DMS79 (cell line): ENCODE measurements at places on chromosomes 5 and 9.

- no peak for DNase-seq
Measured at GRCh38 chr5:107455111-107455544, 215.6 kb downstream of the EFNA5 start.

- DNase-seq, result no peak
Measured at GRCh38 chr9:73239570-73240265, 88.1 kb downstream of the ANXA1 start.

DNA sequence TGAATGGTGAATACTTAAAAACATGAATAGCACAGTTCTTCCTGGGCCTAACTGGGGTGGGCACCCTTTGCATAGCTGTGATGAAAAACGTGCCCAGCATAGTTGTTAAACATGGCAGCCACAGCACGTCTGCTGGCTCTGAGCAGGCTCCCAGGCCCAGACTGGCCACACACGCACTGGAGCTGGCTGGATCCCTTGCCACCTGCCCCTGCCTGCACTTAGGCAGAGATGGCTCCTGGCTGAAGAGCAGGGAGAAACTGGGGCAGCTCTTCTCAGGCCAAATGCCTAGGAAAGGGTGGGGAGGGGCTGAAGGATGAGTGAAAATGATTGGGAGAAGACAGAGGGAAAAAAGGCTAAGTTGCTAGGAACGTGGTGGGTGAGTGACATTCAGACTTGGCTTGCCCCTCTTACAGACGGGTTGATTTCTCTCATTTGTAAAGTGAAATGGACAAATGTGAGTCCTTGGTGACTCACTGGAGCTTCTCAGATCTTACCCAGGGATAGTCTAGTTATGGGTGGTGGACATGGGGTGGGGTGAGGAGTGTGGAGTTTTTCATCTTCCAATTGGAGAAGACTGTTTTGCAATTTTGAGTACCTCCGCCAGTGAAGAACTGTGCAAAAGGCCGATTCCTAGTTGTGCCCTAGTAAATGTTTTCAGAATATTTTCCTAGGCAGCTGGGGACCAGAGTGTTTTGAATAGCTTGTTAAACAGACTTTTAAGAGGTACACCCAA, 42.4 kb downstream of the TRIO start:
- no peak for DNase-seq

DNA sequence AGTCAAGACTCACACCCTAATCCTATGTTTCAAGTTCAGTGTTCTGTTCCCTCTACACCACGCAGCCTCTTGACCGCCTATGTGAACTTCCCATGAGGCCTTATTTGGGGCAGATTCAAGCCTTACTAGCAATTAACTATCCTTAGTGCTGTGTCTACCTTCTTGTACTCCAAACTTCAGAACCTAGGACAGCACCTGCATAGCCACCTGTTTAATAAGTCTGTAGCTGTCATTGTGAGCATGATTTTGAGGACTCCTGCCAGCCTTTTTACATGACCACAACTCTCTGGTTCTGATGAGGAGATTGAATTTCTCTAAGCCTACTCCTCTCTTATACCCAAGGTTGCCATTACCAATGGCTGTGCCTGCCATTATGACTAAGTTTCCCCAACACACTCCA, 50.8 kb upstream of the PCSK1 start:
- DNase-seq, result no peak

GRCh38 chr9:135340143-135340655, 139.4 kb upstream of the PPP1R26 start:
- DNase-seq, result no peak

GRCh38 chr5:54446379-54446732, 9.1 kb upstream of the HSPB3 start:
- DNase-seq, result no peak

GRCh38 chr9:88741335-88741734, 206.4 kb downstream of the NXNL2 start:
- no peak for DNase-seq

GRCh38 chr5:33720176-33720575, 171.6 kb downstream of the ADAMTS12 start:
- no peak for DNase-seq

DNA sequence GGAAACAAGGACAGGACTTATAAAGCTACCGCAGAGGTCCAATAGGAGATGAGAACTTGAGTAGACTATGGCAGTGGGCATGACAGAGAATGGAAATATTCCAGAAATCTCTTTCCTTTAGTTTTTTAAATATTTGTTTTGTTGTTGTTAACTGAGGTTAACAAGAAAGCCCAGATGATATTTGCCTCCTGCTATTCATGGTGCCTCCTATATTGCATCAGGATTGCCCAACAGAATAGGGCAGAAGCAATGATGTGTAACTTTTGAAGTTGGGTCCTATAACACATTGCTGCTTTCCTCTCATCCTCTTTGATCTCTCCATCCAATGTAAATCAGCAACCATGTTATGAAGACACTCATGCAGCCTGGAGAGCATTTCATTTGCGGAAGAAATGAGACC, 42.8 kb downstream of the PDE4D start:
- DNase-seq, result no peak

DNA sequence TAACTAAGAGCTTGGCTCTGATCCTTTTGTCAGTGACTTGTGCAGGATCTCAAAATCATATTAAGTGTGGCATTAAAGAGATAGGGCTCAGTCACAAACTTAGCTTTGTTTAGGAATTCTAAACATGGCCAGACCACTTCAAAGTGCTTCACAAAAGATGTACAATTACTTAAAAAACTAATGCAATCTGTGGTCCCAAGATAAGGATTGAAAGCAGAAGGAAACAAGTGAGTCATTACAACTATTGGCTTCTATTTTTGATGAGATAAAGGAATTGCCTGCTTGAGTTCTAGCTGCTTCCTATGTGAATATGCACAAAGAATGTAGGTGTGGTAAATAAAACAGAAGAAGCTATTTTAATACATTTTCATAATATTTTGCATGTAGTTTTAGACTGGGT, 44.9 kb upstream of the SLC12A2 start:
- no peak for DNase-seq

GRCh38 chr5:125976421-125977000, 446.7 kb upstream of the GRAMD2B start:
- DNase-seq, result no peak

- DNase-seq, result no peak
Measured at GRCh38 chr9:132238026-132238972, 76.4 kb downstream of the NTNG2 start.

DNA sequence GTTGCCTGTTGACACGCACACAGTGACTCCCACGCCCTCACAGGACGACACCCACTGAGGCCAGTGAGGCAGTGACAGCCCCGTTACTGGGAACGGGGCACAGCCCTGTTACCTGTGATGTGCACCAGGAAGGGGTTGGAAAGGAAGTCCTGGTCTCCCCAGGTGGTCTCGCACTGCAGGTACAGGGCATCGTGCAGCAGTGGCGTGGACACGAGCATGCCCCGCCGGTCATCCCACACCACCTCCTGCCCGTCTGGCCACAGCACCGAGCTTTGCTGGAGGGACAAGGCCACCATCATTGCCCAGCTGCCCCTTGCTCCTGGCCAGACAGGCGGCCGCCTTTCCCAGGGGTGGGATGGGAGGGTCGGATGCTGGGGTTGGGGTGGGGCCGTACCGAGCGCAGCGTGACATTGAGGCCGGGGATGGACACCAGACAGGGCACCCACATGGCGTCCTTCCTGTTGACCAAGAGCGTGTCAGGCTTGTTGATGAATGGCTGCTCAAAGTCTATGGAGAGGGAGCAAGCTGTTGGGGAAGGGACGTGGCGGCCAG, 19.5 kb downstream of the FLT4 start:
- DNase-seq, result no peak

- DNase-seq, result no peak
Measured at GRCh38 chr5:179198825-179199224, 138.7 kb downstream of the ZNF354C start.

DNA sequence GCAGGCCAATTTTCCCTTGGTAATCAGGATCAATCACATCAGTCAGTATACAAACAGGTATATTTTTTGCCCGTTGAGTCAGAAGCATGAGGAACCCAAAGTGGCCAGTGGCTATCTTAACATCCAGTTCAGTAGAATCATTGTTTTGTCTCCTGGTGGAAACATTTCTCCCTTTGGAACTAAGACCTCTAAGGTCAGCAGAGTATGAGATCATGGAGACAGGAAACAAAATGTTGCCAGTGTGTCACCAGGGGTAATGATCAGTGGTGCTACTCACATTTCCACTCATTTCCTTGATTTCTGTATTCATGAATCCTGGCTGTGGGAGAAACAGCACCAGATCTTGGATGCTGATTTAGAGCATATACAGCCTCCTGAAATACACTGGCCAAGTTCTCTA, 553.0 kb downstream of the CSNK1G3 start:
- DNase-seq, result no peak

- DNase-seq, result no peak
Measured at GRCh38 chr9:22240619-22241018, 206.0 kb upstream of the DMRTA1 start.

GRCh38 chr5:83256091-83256780, 178.9 kb downstream of the XRCC4 start:
- DNase-seq, result no peak

DNA sequence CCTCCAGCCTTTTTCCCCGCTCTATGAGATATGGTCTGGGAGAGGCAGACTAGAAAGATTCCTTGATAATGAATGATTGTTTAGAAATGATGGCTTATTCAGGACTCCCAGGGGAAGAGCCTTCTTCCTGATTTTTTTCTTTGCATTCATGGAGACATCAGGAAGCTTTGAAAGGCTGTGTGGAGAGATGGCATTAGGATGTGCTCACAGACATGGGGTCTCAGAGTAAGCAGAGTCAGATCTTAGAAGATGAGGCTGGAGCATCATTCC, 37.1 kb downstream of the PPARGC1B start:
- no peak for DNase-seq

DNA sequence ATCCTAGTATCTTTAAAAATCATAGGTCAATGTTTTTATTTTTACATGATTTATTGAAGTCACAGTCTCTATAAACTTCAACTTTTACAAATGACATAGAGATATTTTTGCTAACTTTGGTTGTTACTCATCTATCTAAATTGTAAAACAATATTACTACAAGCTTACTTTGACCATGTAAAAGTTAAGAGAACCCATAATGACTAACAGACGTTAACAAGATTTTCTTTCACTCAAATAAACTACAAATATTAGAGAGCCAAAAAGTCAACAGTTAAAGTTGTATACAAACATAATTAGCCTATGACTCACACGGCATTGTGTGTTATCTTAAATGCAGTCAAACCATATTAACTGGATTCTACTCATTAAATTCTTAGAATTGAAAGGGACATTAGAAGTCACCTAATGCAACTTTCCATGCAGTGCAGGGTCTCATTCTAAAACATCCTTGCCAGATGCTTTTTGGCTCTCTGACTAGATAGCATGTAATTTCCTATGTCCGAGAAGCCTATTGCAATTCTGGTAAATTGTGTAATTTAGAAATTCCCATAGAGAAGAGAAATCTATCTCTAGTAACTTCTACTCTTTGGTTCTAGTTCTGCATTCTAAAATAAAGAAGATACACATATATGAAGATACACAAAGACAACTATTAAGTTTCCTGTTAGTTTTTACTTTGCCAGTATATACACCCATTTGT, 42.2 kb upstream of the UGT3A2 start:
- DNase-seq, result no peak

DNA sequence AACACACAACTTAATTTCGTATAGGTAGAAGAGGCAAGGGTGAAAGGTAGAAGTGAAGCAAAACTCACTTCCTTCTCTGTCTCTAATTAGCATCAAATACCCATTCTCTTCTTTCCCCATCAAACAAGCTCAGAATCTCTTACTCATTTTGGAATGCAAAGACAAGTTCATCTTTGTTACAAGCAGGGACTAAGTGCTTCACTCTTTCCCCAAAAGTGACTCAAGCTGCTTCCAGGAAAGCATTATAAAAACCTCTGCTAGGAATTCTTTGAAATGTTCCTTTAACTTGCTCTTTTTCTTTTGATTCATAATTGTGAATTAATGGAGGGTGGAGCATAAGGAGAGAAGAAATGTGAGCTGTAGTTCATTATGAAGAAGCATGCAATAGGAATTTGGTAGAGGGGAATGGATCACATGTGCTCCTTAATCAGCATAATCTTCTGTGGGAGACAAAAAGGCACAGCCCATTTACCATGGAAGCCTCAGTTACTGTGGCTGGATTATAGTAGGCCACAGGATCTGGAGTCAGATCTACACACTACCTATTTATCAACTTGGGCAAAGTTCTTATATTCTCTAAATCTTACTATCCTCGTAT, 109.5 kb upstream of the DPYSL3 start:
- DNase-seq, result no peak
